ENCODE measurements at places on chromosomes 13 and 19. TPM values are rescaled to one million over a fixed set of nuclear protein-coding genes. Genes with fewer than 3 reads are reported as not detected.

Gene PSG1
- not detected for total RNA-seq

Gene CYP4F2
- total RNA-seq, result not detected

Gene SELENOV
- not detected for total RNA-seq

Gene PODNL1
- 3.1 TPM for total RNA-seq

Gene ZNF211
- 8.6 TPM for total RNA-seq

Gene TMEM190
- not detected for total RNA-seq

Gene PLVAP
- total RNA-seq, result 18.1 TPM

Gene MCEMP1
- total RNA-seq, result 0.67 TPM
